ENCODE measurements at places on chromosomes 16 and 17. TPM values are rescaled to one million over a fixed set of nuclear protein-coding genes. Genes with fewer than 3 reads are reported as not detected.

GRCh38 chr16:66364959-66365306 is 1.6 kb upstream of the CDH5 start:
- H3K27me3 ChIP-seq: no peaks in the 10 kb centered on the region
- no peak for DNase-seq
- no peak overlapping the region for H3K4me3 ChIP-seq

DNA sequence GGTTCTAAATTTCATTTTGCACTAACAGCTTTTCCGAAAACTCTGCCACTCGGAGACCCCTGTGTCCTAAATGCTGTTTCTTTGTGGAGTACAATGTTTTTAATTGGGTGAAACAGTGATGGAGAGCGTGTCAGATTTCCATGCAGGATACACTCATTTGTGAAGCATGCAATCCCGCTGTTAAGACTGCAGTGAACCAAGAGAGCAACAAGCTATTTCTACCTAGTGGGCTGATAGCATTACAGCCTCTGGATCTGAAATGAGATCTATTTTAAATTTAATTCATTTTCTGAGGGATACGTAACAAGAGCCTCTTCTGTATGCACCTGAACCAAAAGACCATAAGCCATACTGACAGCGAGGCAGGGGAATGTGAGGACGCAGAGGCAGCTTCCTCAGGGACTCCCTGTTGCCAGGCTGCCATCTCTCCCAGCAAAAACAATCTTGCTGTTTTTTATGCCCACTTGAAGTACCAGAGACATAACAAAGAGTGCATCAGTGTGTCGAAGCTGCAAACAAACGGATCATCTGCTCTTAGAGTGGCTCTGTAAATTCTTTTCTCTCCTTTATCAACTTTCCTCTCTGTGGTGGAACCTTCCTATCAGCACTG is 199.9 kb upstream of the COX10 start:
- H3K27me3 ChIP-seq: no peaks in the 10 kb centered on the region
- H3K27ac ChIP-seq: no peak overlapping the region
- H3K4me3 ChIP-seq: no peak overlapping the region
- no peak for DNase-seq
- no peaks in the 10 kb centered on the region for H3K36me3 ChIP-seq

- no peak overlapping the region for H3K27ac ChIP-seq
- H3K36me3 ChIP-seq: no peaks in the 10 kb centered on the region
- no peaks in the 10 kb centered on the region for H3K4me1 ChIP-seq
- DNase-seq: no peak
- no peak overlapping the region for H3K4me3 ChIP-seq
These were observed 436.2 kb upstream of the ZFHX3 start for GRCh38 chr16:73483934-73484711.

GRCh38 chr17:36851250-36851649 is 86.0 kb upstream of the LHX1 start:
- no peak overlapping the region for H3K4me3 ChIP-seq
- H3K27me3 ChIP-seq: no peaks in the 10 kb centered on the region
- no peaks in the 10 kb centered on the region for H3K36me3 ChIP-seq
- no peaks in the 10 kb centered on the region for H3K4me1 ChIP-seq
- no peak for DNase-seq

- H3K27me3 ChIP-seq: no peaks in the 10 kb centered on the region
- no peaks in the 10 kb centered on the region for H3K4me1 ChIP-seq
- DNase-seq: no peak
- H3K27ac ChIP-seq: no peak overlapping the region
- H3K4me3 ChIP-seq: no peak overlapping the region
- H3K36me3 ChIP-seq: no peaks in the 10 kb centered on the region
These were observed 45.7 kb upstream of the FAM20A start for GRCh38 chr17:68646626-68647526.

DNA sequence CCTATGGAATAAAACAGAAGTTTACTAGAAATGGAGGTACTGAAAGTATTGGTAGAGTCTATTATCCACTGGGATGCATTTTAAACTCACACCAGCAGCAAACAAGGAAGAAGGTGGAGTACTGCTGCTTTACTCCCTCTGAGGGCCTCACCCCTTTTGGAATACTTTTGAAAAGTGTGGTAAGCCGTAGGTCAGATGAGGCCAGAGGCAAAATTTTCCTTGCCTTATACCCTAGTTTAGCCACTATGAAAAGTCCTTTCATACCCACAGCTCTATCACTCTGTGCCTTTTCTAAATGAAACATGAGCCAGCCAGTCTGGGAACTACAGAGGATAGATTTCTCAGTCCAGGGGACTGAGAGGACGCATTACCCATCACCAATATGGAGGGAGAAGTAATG is 14.0 kb downstream of the GDE1 start:
- no peak overlapping the region for H3K27ac ChIP-seq
- H3K4me1 ChIP-seq: no peaks in the 10 kb centered on the region
- no peak for DNase-seq
- H3K27me3 ChIP-seq: no peaks in the 10 kb centered on the region

- peak overlapping the region; percentile 82 for H3K27ac ChIP-seq
- peak overlapping the region; percentile 15 for H3K4me3 ChIP-seq
- DNase-seq: no peak
- H3K27me3 ChIP-seq: no peaks in the 10 kb centered on the region
- no peaks in the 10 kb centered on the region for H3K4me1 ChIP-seq
These were observed 16.1 kb downstream of the AMFR start for GRCh38 chr16:56409195-56409594.

DNA sequence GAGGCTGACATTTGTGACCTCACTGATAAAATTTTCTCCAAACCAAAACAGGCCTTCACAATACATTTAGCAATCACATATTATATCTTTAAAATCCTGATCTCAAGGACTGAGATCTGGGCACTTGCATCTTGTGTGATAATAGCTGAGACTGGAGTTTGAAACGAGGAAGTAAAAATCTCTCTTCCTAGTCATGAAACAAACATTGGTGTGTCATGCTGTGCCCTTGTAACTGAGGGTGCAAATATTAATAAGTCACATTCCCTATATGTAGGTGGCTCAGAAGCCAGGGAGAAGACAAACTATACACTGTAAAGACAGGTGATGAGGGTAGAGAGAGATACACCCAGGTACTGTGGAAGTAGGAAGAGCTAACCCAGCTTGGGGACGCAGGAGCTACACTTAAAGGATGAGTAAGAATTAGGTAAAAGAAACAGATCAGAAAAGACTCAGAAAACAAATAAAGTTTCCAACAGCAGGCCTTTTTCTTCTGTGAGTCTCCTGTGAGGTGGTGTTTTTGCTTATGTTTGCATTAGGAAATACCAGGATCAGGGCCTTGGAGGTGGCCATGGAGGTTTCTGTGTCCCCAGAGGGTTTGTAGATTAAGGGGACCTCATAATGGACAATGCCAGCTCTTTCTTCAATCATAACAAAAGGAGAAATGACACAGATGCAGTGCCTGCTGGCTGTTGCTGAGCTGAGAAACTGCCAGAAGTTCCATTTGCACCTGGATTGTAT is 335.7 kb downstream of the GRIN2A start:
- H3K4me3 ChIP-seq: no peak overlapping the region
- no peaks in the 10 kb centered on the region for H3K27me3 ChIP-seq
- no peaks in the 10 kb centered on the region for H3K36me3 ChIP-seq

DNA sequence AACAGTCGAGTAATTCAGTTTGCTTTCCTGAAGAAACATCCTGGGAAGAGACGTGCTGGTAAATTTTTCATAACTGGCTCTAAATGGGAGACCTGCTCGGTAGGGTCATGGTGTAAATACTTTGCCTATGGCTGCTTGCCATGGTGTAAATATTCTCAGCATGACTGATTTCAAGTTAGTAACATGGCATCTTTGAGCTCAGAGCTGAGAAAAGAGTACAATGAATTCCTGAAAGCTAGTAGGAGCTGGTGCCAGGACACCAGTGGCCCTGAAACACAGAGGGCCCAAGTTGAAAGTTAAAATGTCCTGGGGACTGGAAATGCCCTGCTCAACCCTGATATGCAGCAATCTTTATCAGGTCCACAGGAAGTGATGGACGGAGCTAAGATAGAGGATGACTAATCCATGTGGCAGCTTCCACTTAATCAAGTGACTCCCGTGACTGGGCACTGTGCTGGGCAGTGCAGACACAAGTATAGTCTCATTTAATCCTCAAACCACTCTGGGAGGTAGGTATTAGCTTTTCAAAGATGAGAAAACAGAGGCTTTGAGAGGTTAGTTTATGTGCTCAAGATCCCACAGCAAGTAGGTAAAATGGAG is 130.1 kb upstream of the ADAMTS18 start:
- no peak for DNase-seq
- H3K4me1 ChIP-seq: no peaks in the 10 kb centered on the region
- H3K4me3 ChIP-seq: no peak overlapping the region
- H3K27me3 ChIP-seq: no peaks in the 10 kb centered on the region
- H3K36me3 ChIP-seq: no peaks in the 10 kb centered on the region

- H3K27ac ChIP-seq: peak overlapping the region; percentile 88
- no peaks in the 10 kb centered on the region for H3K27me3 ChIP-seq
- peak overlapping the region; percentile 88 for H3K4me3 ChIP-seq
These were observed 862 bp downstream of the CLEC16A start for GRCh38 chr16:10945065-10945787.

GRCh38 chr17:15119968-15120367 is 145.2 kb downstream of the PMP22 start:
- DNase-seq: no peak
- H3K27ac ChIP-seq: no peak overlapping the region
- H3K36me3 ChIP-seq: no peaks in the 10 kb centered on the region
- H3K4me3 ChIP-seq: no peak overlapping the region
- H3K4me1 ChIP-seq: no peaks in the 10 kb centered on the region

The RABEP2 gene
- 70.6 TPM for total RNA-seq

DNA sequence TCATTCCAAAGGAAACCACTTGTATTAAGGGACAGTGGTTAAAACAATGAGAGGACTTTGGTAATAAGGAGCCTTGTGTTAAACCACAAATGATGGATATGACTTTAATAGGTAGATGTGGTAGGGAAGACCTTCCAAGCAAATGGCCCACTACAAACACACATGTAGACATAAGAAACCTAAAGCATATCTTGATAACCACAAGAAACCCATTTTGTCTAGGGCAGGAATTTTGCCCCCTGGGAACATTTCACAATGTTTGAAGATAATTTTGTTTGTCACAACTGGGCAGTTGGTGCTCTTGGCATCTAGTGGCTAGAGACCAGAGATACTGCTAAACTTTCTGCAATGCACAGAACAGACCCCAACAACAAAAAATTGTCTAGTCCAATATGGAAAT is 25.8 kb downstream of the KCNJ2 start:
- no peaks in the 10 kb centered on the region for H3K4me1 ChIP-seq
- H3K27me3 ChIP-seq: no peaks in the 10 kb centered on the region
- H3K27ac ChIP-seq: no peak overlapping the region

The TBC1D3E gene
- not detected for total RNA-seq

DNA sequence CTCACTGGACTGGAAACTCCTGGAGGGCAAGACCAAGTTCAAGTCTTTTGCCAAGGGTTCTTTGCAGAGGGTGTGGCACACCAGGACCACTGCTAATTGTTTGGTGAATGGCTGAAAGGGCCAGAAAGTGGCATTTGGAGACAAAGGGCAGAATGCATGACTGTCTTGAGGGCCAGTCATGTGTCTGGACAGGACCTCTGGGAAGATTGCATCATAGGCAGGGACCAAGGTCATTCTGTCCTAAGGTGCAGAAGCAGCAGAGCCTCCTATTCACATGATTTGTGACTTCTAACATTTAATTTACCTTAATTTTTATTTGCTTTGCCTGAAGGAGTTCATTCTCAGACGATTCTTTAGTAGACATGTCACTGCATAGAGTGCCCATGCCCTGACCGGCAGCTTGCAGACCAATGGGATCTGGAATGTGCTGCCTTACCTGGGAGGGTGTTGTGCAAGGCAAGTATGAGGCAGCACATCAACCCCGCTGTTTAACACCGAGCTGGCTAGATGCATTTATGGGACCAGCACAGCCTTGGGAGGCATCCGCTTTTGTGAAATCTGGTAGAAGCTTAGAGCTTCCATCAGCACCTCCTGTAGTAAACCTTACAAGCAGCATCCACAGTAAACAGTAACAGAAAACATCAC is 62.3 kb upstream of the MAF start:
- DNase-seq: no peak
- no peaks in the 10 kb centered on the region for H3K27me3 ChIP-seq
- H3K4me1 ChIP-seq: no peaks in the 10 kb centered on the region
- no peak overlapping the region for H3K4me3 ChIP-seq

GRCh38 chr17:17398188-17398942 is 78.4 kb upstream of the MED9 start:
- peaks cover 7% of the 10 kb centered on the region for H3K4me1 ChIP-seq
- no peaks in the 10 kb centered on the region for H3K27me3 ChIP-seq
- H3K27ac ChIP-seq: peak overlapping the region; percentile 26
- H3K36me3 ChIP-seq: no peaks in the 10 kb centered on the region
- no peak overlapping the region for H3K4me3 ChIP-seq

- H3K4me1 ChIP-seq: no peaks in the 10 kb centered on the region
These were observed 732 bp downstream of the PNPO start for GRCh38 chr17:47942096-47942510.

The SCNN1B gene
- total RNA-seq: not detected

The PRSS22 gene
- total RNA-seq: not detected

GRCh38 chr16:11784038-11784369 is 13.1 kb downstream of the ZC3H7A start:
- no peak for DNase-seq
- no peaks in the 10 kb centered on the region for H3K36me3 ChIP-seq
- no peak overlapping the region for H3K4me3 ChIP-seq

The PHB1 gene
- total RNA-seq: 72.6 TPM

DNA sequence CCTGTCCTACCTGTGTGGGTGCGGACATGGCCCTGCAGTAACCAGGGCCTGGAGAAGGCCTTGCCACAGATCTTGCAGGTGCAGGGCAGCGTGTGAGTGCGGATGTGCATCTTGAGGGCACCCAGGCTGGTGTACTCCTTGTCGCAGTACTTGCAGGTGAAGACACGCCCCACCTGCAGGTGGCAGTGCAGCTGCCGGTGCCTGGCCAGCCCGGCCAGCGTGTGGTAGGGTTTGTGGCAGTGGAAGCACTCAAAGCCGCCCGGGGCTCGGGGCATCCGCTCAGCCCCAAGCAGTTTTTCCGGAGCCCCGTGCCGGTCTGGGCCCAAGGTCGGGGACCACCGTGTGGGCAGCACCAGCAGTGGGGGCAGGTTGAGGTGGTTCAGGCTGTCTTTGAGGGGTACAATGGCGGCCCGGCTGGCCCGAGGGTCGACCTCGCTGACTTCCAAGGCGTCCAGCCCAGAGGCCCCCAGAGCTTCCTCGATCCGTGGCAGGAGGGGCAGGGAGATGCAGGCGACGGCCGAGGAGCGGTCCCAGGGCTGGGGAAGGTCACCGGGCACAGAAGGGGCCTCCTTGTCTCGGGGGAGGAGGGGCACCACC is 5.1 kb downstream of the SNAI3 start:
- no peaks in the 10 kb centered on the region for H3K27me3 ChIP-seq
- H3K4me3 ChIP-seq: no peak overlapping the region
- peaks cover 29% of the 10 kb centered on the region for H3K4me1 ChIP-seq
- no peaks in the 10 kb centered on the region for H3K36me3 ChIP-seq

Data from Peyer's patch (tissue), 4 donors.